ENCODE measurements at places on chromosomes 5 and 9.
A peak's percentile ranks its signal among the peaks of the same experiment; 100 is the strongest.

- no peak for DNase-seq
These were observed 5.6 kb upstream of the STARD4 start for GRCh38 chr5:111517853-111518501.

DNA sequence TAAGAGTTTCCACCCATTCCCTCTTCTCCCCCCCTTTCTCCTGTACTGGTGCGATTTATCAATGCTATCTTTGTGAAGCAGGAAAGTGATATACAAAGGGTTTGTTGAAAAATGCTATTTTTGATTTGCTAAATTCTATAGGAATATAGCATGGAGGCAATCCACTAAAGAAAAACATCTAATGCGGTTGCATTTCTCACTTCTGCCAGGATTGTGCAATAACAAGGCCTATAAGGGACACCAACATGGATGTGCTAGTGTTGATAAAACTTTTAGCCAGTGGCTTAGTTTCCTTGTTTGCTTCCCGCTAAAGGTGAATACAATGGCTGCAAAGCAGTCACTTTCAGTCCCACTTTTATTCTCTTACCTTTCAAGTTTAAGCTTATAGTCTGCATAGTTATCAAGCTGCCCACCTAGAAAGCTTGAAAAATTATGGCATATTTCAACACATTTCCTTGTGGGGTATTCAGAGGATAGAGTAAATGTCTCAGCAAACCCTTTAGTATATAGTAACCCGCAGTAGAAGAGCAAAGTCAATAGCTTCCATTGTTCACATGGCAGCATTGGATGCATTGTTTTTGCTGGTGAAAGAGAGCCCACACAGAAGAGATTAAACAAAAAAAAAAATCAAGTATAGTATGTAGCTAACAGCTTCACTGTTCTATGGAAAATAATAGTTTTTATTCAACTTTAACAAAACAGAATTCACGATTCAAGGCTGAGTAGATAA lies 674.6 kb upstream of the SEMA6A start:
- no peak for DNase-seq

- no peak for DNase-seq
These were observed 142.6 kb downstream of the INSYN2B start for GRCh38 chr5:169837686-169838085.

DNA sequence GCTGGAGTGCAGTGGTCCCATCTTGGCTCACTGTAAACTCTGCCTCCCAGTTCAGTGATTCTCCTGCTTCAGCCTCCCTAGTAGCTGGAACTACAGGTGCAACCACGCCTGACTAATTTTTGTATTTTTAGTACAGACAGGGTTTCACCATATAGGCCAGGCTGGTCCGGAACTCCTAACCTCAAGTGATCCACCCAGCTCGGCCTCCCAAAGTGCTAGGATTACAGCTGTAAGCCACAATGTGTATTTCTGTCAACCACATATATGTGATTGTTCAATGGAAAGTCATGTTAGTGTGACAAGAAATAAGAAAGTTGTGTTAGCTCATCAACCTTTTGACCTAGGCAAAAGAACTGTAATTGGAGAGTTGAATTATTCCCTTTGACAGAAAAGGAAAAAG lies 677.1 kb upstream of the CHD1 start:
- no peak for DNase-seq

DNA sequence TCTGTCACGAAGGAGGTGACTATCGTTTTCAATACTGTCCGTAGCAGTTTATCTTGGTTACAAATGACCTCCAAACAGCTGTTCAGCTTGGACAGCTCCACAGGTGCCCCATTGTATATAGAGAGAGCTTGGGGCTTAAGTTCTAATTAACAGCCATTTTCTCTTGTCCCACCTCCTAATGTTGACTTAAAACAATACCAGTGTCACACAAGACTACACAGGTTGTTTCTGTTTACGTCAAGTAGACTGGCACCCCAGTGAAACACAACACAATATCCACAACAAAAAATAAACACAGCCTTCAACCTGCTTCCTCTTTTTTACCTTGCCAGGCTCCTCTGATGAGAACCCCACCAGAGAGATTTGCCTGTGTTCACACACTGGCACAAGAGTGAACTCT lies 39.8 kb upstream of the TLE1 start:
- DNase-seq: no peak

DNA sequence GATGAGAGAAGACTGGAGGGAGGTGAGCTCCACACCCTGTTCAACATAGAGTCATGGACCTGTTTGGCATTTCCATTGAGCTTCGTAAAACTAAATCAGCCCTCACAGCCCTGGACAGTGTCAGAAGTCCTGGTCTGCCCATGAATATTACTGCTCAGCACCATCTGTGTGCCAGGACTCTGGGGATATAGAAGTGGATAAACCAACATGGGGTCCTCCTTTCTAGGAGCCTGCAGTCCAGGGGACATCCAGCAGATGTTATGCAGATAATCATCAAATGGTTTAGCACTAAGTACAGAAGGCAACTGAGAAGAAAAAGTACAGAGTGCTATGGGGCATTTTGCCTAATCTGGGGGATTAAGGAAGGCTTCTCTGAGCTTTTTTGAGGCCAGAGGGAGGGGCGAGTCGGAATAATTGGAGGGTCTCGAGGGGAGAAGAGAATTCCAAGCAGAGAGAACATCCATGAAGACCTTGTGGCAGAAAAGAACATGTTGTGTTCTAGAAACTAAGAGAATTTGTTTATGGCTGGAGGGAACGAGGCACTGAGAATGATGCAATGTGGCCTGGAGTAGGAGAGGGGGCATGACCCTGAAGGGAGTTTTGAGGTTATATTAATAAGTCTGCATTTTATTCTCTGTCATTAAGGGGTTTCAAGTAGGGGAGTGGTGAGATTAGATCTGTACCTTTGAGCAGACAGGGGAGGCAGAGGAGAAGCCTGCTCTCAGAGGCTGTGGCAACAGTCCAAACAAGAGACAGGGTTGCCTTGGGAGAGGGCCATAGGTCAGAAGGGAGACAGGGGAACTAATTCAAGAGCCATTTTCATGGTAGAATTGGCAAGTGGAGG lies 63.5 kb upstream of the SLC2A8 start:
- no peak for DNase-seq

DNA sequence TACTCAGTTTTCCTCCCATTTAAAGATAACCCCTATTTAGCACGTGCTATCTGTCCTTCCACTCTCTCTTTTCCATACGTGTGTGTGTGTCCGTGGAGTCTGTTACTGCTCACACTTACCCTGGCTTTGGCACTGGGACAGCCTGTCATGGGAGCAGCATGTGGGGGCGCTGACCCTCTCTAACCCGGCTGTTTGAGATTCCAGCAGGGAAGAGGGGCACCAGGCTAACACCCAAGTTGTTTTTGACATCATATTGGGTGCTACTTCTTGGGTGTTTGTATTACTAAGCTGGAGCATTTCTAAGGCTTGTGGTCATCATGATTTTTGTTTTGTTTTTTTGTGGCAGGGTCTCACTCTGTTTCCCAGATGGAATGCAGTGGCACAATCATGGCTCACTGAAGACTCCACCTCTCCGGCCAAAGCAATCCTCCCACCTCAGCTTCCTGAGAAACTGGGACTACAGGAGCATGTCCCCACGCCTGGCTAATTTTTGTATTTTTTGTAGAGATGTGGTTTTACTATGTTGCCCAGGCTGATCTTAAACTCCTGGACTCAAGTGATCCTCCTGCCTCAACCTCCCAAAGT lies 56.9 kb upstream of the SIMC1 start:
- DNase-seq: no peak

DNA sequence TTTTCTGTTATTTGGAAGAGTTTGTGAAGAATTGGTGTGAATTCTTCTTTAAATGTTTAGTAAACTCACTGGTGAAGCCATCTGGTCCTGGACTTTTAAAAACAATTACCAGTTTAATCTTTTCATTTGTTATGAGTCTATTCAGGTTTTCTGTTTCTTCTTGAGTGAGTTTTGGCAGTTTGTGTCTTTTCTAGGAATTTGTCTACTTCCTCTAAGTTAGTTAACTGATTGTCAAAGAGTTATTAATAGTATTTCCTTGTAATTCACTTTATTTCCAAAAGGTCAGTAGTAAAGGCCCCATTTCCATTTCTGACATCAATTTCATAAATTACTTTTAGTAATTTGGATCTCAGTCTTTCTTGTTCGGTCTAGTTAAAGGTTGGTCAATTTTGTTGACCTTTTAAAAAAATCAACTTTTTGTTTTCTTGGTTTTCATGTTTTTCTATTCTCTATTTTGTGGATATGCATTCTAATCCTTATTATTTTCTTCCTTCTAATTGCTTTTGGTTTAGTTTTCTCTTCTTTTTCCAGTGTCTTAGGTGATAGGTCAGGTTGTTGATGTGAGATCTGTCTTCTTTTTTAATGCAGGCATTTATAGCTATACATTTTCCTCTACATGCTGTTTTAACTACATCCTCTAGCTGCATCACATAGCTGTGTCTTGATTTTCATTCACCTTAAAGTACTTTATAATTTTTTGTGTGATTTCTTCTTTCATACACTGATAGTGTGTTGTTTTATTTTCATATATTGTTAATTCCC lies 7.3 kb upstream of the SMIM3 start:
- no peak for DNase-seq

DNA sequence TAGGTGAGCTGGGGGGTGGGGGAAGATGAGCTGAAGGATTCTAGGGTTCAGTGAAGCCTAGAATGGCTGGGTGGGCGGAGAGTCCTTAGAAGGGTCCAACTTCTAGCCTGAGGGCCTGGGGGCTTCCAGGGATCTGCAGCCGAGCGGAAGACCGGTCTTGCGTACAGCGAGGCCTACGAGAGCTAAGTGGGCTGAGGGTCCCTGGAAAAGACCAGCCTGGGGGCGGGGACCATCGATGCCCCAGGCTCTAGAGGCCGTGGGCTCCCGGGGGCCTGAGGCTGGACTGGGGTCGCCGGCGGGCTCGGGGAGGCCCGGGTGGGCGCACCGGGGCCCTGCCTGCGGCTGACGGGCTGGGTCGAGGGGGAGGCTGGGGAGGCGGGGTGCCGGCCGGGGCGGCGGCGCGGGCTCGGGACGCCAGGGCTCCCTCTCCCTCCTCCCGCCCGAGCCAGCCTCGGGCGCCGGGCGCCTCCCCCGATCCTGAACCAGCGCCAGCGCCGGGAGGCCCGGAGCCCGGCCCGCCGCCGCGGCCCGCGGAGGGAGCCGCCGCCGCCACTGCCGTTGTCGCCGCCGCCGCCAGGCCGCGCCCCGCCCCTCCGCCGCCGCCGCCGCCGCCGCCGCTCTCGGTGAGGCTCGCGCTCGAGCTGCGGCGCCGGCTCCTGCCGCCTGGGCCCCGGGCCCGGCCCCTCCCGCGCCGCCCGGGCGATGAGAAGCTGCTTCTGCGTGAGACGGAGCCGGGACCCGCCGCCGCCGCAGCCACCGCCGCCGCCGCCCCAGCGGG lies at the start of gene MVB12B:
MVB12B (plus strand) TSS at position 602 of the 778 bp plus-strand sequence; CDS start at position 703, 101 bp downstream.
- DNase-seq: peak; percentile 49

- no peak for DNase-seq
These were observed 186.2 kb downstream of the GLIS3 start for GRCh38 chr9:4113711-4114110.

- no peak for DNase-seq
These were observed 46.6 kb downstream of the IRX1 start for GRCh38 chr5:3642231-3642630.

GRCh38 chr5:58182287-58182841 lies 277.5 kb downstream of the PLK2 start:
- no peak for DNase-seq

DNA sequence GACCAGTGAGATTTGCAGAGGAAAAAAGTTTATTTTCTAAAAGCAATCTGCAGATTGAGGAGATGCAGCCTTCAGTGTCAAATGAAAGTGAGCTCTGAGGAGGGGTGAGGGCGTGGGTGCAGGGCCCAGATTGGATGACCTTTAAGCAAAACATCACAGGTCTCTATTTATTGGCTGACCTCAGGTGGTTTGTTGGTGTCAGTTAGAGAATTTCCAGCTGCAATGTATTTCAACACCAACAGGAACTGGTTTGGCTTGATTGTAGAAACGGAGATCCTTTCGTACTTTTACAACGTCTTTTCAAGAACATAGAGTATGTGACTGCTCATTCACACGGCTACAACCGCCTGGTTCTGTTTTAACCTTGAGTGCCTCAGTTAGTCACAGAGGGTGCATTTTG lies 1069.1 kb downstream of the EFNA5 start:
- DNase-seq: no peak

DNA sequence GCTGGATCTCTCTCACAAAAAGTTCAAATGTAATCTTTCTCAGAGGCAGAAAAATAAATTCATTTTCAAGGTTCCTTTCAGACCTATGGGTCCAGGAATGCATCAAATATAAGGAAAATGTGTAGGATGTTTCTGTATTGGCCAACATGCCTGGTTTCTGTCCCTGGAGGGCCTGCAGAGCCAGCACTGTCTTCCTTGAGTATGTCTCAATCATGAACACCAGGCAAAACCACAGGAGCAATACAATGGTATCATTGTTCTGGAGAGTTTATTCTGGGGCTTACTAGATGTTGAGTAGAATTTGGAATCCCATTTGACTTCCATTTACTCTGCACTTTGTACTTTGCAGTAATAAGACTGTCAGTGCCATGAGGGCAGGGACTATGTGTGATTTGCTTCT lies 23.5 kb downstream of the INSYN2B start:
- no peak for DNase-seq

- no peak for DNase-seq
These were observed 388.0 kb upstream of the IRX2 start for GRCh38 chr5:3139499-3139931.

GRCh38 chr9:3664044-3664443 lies 138.2 kb upstream of the RFX3 start:
- DNase-seq: no peak

- no peak for DNase-seq
These were observed 4.9 kb upstream of the OXCT1 start for GRCh38 chr5:41875121-41875520.

DNA sequence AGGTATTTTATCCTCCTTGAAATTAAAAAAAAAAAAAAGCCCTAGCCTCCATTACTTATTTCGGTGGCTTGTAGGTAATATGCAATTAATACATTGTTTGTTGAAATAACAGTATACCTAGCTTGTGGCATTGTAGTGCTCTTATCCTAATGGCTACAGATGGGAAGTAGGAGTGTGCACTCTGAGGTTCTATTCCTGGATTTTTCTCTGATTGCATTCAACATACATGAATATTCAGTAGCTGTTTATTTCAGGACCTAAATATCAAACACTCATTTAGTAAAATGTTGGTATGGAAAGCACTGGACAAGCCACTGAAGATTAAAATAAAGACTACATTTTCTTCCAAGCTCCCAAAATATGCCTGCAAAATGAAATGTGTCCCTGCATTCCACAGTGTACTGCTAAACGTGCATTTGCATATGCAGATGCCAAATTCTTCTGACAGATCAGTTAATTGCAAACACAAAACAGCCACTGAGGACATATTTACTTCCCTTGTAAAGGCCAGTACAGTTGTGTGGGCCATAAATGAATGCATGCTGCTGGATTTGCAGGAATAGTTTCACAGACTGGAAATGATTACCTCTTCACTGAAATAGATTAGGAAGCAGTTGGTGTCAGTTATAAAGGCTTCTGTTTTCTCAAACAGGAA lies 826.1 kb downstream of the PRELID2 start:
- DNase-seq: no peak

Measured in WTC11 (cell line).